Peyer's patch (tissue), 4 donors: ENCODE measurements at places on chromosomes 12 and 14. TPM values are rescaled to one million over a fixed set of nuclear protein-coding genes. Genes with fewer than 3 reads are reported as not detected.

Gene SLC15A4
- total RNA-seq = 31.4 TPM

Gene ARG2
- 13.2 TPM for total RNA-seq

Gene GPR68
- 1.5 TPM for total RNA-seq

Gene NTS
- not detected for total RNA-seq

Gene AP5M1
- 48.0 TPM for total RNA-seq

Gene STON2
- total RNA-seq = 16.5 TPM

Gene CNTN1
- total RNA-seq = 0.40 TPM

Gene HOXC12
- total RNA-seq = not detected

Gene IFT43
- 23.9 TPM for total RNA-seq

Gene OR10AD1
- not detected for total RNA-seq

Gene SLCO1B3
- total RNA-seq = not detected

Gene BMP4
- 12.1 TPM for total RNA-seq

Gene FAM181A
- not detected for total RNA-seq

DNA sequence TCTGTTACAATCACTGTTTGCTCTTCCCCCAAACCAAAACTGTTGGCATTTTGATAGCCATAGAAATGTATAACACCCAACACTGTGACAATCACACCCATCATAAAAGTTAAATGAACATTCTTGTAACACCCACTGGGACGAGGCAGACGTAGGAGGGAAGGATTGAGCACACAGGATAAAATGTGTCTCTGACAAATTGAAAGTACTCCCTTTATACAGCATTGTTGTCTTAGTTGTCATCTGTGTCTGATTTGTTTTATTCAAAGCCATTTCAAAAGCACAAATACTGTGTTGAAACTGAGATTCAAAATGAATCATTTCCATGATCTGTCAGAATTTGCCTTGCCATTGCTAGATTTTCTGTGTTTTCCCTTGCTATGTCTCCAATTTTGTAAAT lies 436.3 kb downstream of the TMTC2 start:
- no peak for DNase-seq

GRCh38 chr14:78170203-78170602 lies at the start of gene NRXN3:
NRXN3 (plus strand) TSS chr14:78170373; CDS start chr14:78243094, 72,721 bp downstream.
- DNase-seq = no peak

DNA sequence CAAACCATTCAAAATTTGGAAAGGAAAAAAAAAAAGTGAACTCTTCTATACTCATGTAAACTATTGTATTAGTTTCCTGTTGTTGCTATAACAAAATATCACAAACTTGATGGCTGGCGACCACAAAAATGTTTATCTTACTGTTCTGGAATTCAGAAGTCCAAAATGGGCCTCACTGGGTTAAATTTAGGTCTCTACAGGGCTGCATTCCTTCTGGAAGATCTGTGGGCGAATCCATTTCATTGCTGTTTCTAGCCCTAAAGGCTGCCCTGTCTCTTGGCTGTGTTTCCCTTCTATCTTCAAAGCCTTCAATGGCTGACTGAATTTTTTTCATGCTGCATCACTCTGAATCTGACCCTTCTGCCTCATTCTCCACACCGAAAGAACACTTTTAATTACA lies 105.1 kb upstream of the NAV3 start:
- no peak for DNase-seq

- no peak for DNase-seq
These were observed 189.0 kb downstream of the FOXA1 start for GRCh38 chr14:37406095-37406494.

DNA sequence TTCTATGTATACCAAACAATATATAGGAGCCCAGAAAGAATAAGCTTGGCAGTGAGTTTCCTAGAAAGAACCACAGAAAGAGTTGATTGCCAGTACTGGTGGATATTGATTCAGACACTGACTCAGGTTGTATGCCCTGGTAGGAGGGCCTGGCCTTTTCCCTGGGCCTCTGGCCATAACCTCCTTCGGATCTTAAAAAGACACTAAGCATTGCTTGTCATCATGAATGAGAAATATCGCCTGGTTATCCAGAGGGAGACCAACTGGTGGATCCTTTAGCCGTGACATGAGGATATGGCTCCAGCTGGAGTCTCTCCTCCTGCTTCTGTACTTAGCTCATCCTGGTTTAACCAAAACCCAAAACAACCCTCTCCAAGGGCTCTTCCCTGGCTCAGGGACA lies 231.5 kb downstream of the MSRB3 start:
- DNase-seq = no peak

- no peak for DNase-seq
These were observed 38.8 kb upstream of the EML1 start for GRCh38 chr14:99754141-99755067.

DNA sequence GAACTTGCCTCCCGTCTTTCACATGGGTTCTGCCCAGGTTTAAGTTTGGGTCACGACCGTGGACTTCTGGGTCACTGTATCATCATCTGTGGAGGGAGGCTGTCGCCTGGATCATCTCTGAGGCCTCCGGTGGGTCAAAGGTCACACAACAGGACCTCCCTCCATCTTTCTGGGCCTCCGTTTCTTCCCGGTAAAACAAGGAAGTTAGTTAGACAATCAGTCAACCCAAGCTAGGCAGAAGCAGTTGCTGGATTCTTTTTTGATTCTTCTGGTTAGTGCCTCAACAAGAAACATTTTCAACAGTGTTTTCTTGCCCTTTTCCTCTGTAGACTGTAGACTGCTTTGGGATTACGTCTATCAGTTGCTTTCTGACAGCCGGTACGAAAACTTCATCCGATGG lies 186.6 kb upstream of the BCL2L14 start:
- DNase-seq = no peak

GRCh38 chr14:43687921-43688320 lies 819.2 kb downstream of the FSCB start:
- DNase-seq = no peak

- no peak for DNase-seq
These were observed 173.5 kb upstream of the SFSWAP start for GRCh38 chr12:131537267-131537958.

- DNase-seq = no peak
These were observed 636.1 kb downstream of the TMTC2 start for GRCh38 chr12:83322809-83323208.

GRCh38 chr12:58794859-58795258 lies 125.4 kb downstream of the LRIG3 start:
- DNase-seq = no peak

DNA sequence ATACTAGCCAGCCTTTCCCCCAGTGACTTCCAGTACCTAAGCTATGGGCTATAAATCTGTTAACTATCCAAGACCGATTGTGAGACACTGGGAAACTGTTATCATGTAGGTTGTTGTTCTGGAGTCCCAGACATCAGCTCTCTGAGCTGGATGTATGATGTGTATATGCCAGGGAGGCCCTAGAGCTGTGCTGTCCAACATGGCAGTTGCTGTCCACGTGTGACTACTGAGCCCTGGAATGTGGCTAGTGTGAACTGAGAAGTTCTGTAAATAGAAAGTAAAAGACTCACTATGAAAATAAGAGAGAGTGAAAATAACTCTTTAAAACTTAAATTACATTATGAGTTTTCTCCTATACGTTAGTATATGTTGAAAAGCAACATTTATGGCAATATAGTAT lies 755.8 kb upstream of the FBXO33 start:
- no peak for DNase-seq

DNA sequence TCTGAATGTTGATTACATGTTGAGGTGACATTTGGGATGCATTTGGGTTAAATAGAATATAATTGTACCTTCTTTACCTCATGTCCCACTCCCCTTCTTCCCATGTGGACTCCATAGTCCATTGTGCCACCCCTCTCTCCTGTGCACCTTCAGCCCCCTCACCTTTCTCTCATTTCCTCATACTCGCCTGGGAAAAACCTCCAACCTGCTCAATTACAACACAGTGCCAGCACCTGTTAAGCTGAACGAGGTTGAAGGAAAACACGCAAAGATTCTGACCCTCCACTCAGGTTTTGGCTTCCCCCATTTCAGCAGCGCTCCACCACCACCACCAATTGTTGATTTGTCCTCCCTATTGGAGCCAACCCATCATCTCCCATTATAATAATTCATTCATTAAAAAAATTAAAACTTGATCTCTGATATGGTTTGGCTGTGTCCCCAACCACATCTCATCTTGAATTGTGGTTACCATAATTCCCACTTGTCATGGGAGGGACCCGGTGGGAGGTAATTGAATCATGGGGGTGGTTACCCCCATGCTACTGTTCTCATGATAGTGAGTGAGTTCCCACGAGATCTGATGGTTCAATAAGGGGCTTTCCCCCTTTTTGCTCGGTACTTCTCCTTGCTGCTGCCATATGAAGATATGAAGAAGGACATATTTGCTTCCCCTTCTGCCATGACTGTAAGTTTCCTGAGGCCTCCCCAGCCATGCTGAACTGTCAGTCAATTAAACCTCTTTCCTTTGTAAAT lies 33.7 kb upstream of the PPP2R5C start:
- DNase-seq = no peak

- DNase-seq = no peak
These were observed 268.2 kb upstream of the PLEKHG7 start for GRCh38 chr12:92434607-92435025.

GRCh38 chr12:39319180-39319579 lies 123.7 kb downstream of the KIF21A start:
- no peak for DNase-seq

GRCh38 chr12:62916632-62917425 lies 18.1 kb downstream of the PPM1H start:
- no peak for DNase-seq

- no peak for DNase-seq
These were observed 34.2 kb downstream of the DAO start for GRCh38 chr12:108914121-108914531.

DNA sequence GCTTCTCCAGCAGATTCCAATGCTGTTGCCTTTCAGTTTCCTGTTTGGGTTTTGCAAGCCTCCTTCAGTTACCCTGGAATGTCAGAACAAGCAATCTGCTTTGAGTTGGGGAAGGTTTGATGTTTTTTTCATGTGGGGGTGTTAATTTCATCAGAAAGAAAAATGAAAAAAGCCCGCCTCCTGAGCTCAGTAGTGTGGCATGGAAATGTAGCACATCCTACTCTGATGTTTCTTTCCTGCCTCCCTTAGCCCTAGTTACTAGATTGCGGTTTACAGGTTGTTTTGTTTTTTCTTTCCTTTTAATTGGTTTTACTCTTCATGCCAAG lies 22.6 kb downstream of the IFNG-AS1 start:
- no peak for DNase-seq

- no peak for DNase-seq
These were observed 21.5 kb upstream of the YARS2 start for GRCh38 chr12:32777159-32777558.
